ENCODE measurements at places on chromosomes 3 and 15. TPM values are rescaled to one million over a fixed set of nuclear protein-coding genes. Genes with fewer than 3 reads are reported as not detected.

GRCh38 chr15:25694239-25694584 is 168.9 kb downstream of the ATP10A start:
- H3K27ac ChIP-seq: no peak overlapping the region
- H3K36me3 ChIP-seq: peaks cover 40% of the 10 kb centered on the region
- no peak overlapping the region for H3K4me3 ChIP-seq
- H3K27me3 ChIP-seq: no peaks in the 10 kb centered on the region

GRCh38 chr3:127886956-127887231 is 28.1 kb upstream of the KBTBD12 start:
- H3K27ac ChIP-seq: no peak overlapping the region
- H3K4me3 ChIP-seq: no peak overlapping the region
- H3K4me1 ChIP-seq: no peaks in the 10 kb centered on the region
- DNase-seq: no peak

DNA sequence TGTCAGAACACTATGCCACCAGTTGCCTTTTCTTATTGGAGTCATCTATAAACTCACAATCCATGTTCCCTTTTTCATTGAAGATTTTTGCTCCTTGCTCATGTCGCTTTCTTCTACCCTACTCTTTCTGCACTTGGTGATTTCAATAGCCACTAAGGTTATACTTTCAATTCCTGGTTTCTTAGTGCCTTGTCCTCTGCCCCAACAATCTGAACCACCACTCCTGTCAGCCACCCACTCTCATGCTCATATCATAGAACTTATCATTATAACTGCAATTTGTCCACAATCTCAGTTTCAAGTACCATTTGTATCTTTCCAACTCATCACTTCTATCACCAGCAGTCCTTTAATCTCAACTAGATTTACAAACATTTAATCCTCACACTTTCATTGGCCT is 10.0 kb upstream of the GRAMD1C start:
- no peak overlapping the region for H3K4me3 ChIP-seq
- H3K27ac ChIP-seq: no peak overlapping the region
- no peaks in the 10 kb centered on the region for H3K27me3 ChIP-seq
- no peaks in the 10 kb centered on the region for H3K36me3 ChIP-seq
- H3K4me1 ChIP-seq: peaks cover 3% of the 10 kb centered on the region

GRCh38 chr3:175260145-175260794 is 401.1 kb downstream of the NAALADL2 start:
- DNase-seq: no peak
- H3K4me1 ChIP-seq: no peaks in the 10 kb centered on the region
- no peak overlapping the region for H3K4me3 ChIP-seq
- no peaks in the 10 kb centered on the region for H3K27me3 ChIP-seq

ATP2B2 gene
- not detected for total RNA-seq

RYR3 gene
- 13.6 TPM for total RNA-seq

GRCh38 chr3:84783281-84783680 is 175.5 kb upstream of the CADM2 start:
- no peak for DNase-seq
- no peaks in the 10 kb centered on the region for H3K27me3 ChIP-seq
- no peaks in the 10 kb centered on the region for H3K4me1 ChIP-seq
- H3K4me3 ChIP-seq: no peak overlapping the region

SLC26A6 gene
- total RNA-seq: 279 TPM

POU1F1 gene
- not detected for total RNA-seq

GRCh38 chr15:95709959-95710695 is 620.4 kb upstream of the NR2F2 start:
- H3K4me1 ChIP-seq: no peaks in the 10 kb centered on the region
- H3K27ac ChIP-seq: no peak overlapping the region
- no peak overlapping the region for H3K4me3 ChIP-seq
- DNase-seq: no peak
- no peaks in the 10 kb centered on the region for H3K36me3 ChIP-seq

- DNase-seq: peak; percentile 8
- no peak overlapping the region for H3K27ac ChIP-seq
- H3K36me3 ChIP-seq: no peaks in the 10 kb centered on the region
- H3K4me1 ChIP-seq: no peaks in the 10 kb centered on the region
- H3K4me3 ChIP-seq: no peak overlapping the region
These were observed 368.0 kb upstream of the AGTR1 start for GRCh38 chr3:148329481-148330235.

DNA sequence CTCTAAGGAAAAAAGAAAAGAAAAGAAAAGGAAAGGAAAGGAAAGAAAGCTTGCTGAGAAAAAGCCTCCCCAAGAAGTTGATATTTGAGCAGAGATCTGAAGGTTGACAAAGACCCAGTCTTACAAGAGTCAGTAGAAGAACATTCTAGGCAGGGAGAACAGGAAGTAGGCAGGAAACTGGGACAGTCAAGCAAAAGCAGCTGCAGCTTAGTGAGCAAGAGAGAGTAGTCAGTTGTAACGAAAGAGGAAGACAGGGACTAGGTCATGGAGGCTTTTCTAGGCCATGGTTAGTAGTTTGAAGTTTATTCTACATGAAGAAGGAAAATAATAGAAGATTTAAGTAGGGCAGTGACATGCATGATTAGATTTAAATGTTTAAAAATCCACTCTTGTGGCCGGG is 31.8 kb upstream of the KLHL6 start:
- H3K4me1 ChIP-seq: peaks cover 40% of the 10 kb centered on the region
- no peak for DNase-seq
- no peak overlapping the region for H3K4me3 ChIP-seq
- H3K36me3 ChIP-seq: no peaks in the 10 kb centered on the region

DNA sequence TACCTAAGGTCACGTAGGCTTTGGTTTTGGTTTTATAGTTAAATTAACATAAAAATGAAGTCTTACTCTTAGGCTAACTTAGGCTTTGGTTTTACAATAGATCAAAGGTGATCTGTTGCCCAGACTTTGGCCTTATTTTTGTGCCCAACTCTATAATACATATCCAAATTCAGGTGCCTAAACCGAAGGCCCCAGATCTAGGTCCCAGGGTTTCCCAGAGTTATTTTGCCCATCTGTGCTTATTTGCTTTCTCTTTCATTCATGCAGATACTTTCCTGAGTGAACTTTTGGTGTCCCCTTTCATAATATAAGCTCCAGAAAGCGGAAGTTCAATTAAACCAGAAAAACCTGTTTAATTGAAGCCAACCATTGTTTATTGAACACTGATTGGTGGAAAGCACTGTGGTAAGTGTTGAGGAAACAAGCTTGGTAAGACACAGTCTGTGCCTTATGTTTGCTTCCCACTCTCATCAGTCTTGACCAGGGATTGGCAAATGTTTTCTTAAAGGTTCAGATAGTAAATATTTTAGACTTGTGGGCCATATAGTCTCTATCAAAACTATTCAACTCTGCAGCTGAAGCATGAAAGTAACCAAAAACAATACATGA is 209.7 kb downstream of the WDR72 start:
- DNase-seq: peak; percentile 79
- H3K36me3 ChIP-seq: no peaks in the 10 kb centered on the region
- H3K27ac ChIP-seq: no peak overlapping the region

GRCh38 chr3:16998236-16998923 is 113.6 kb downstream of the PLCL2 start:
- H3K27ac ChIP-seq: no peak overlapping the region
- no peaks in the 10 kb centered on the region for H3K27me3 ChIP-seq
- H3K36me3 ChIP-seq: no peaks in the 10 kb centered on the region
- peaks cover 47% of the 10 kb centered on the region for H3K4me1 ChIP-seq
- DNase-seq: no peak
- H3K4me3 ChIP-seq: no peak overlapping the region

GUCA1C gene
- total RNA-seq: not detected

- DNase-seq: no peak
- peaks cover 11% of the 10 kb centered on the region for H3K4me1 ChIP-seq
These were observed 13.7 kb downstream of the IFT122 start for GRCh38 chr3:129453732-129454131.

SLC28A1 gene
- total RNA-seq: not detected

C3orf49 gene
- total RNA-seq: not detected

GRCh38 chr3:150177673-150178381 is 207.1 kb upstream of the PFN2 start:
- peaks cover 12% of the 10 kb centered on the region for H3K4me1 ChIP-seq
- H3K36me3 ChIP-seq: no peaks in the 10 kb centered on the region
- no peak overlapping the region for H3K27ac ChIP-seq
- no peak overlapping the region for H3K4me3 ChIP-seq
- H3K27me3 ChIP-seq: no peaks in the 10 kb centered on the region

EIF4A2 gene
- 165 TPM for total RNA-seq

- no peak overlapping the region for H3K27ac ChIP-seq
- no peak overlapping the region for H3K4me3 ChIP-seq
- H3K4me1 ChIP-seq: no peaks in the 10 kb centered on the region
These were observed 7.0 kb downstream of the ADIPOQ start for GRCh38 chr3:186849374-186849975.

DNA sequence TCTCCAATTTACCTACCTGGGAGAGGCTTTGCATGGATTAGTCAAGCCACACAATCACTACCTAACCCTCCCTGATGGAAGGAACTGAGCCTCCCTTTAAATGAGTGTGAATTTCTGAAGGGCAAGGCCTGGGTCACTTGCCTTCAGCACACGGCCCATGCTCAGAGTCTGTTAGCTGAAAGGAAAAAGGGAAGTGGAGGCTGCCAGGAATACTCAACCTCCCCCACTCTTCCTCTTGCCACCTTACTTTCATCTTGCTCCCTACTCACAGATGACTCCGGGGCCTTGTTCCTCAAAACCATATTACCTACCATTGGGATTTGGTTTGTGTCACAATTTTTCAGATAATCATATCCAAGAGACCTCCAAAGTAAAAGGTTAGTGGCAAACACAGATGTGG is 220.0 kb downstream of the ABHD5 start:
- no peaks in the 10 kb centered on the region for H3K4me1 ChIP-seq
- H3K4me3 ChIP-seq: no peak overlapping the region
- no peaks in the 10 kb centered on the region for H3K27me3 ChIP-seq
- DNase-seq: no peak
- no peaks in the 10 kb centered on the region for H3K36me3 ChIP-seq
- H3K27ac ChIP-seq: no peak overlapping the region

GOLGA6A gene
- total RNA-seq: not detected

DNA sequence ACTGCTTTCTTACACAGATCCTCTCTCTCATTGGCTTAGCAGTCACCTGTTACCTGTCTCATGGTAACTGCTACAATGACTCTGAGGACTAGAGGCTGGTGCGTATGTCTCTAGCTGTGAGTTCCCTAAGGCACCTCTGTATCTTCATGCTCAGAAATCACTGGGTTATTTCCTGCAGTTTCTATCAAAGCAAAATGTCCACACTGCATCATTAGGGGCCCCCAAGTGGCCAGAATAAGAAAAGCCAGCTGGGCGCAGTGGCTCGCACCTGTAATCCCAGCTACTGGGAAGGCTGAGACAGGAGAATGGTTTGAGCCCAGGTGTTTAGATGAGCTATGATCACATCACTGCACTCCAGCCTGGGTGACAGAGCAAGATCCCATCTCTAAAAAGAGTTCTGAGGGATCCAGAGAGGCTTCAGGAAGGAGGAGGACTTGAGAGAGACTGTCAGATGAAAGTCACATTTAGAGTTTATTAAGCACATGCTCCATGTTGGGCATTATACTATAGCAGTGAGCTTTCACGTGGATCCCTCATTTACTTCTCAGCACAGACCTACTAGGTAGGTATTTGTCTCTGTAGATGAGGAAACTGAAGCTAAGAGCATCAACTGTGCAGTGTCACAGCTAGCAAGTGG is 2.3 kb upstream of the VPS18 start:
- H3K27ac ChIP-seq: no peak overlapping the region
- H3K4me3 ChIP-seq: no peak overlapping the region
- no peaks in the 10 kb centered on the region for H3K27me3 ChIP-seq
- peaks cover 11% of the 10 kb centered on the region for H3K36me3 ChIP-seq
- DNase-seq: peak; percentile 71

DNA sequence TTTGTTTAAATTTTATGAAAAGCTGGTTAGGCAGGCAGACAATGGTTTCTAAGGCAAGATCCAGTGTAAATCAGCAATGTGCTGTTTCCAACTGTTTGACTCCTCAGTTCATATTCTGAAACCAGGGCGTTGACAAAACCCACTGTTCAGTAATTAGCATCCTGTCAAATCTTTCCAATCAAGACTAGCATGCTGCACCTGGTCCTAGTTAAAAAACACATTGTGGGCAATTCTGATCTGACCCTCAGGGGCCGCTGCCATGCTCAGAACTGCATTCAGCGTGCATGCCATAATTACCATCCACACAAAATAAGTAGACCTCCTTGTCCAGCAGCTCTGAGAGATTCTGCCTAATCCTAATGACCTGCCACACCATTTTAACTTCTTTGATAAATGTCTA is 20.9 kb upstream of the RBP1 start:
- no peak overlapping the region for H3K27ac ChIP-seq
- no peaks in the 10 kb centered on the region for H3K4me1 ChIP-seq
- peaks cover 10% of the 10 kb centered on the region for H3K36me3 ChIP-seq
- no peak overlapping the region for H3K4me3 ChIP-seq
- H3K27me3 ChIP-seq: no peaks in the 10 kb centered on the region

DNA sequence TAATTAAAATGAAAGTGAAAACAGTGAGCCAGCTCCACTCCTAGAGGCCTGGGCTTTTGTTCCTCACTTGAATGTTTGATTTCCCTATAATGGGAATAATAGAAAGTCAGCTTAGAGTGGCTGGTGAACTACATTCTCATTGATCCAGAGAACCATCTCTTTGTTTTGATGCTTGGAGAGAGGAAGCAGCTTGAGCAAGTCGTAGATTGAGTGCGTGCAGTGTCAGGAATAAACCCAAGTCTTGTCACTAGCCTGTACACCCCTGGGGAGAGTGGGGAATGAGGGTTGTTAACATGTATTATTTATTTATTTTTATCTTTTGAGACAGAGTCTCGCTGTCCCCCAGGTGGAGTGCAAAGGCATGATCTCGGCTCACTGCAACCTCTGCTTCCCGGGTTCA is 885 bp upstream of the LSG1 start:
- H3K27ac ChIP-seq: peak overlapping the region; percentile 92
- peaks cover 24% of the 10 kb centered on the region for H3K4me1 ChIP-seq
- peak overlapping the region; percentile 78 for H3K4me3 ChIP-seq

- H3K4me3 ChIP-seq: no peak overlapping the region
- no peaks in the 10 kb centered on the region for H3K4me1 ChIP-seq
- no peak overlapping the region for H3K27ac ChIP-seq
These were observed 339.8 kb upstream of the SEMA6D start for GRCh38 chr15:47377465-47377864.

TLR9 gene
- not detected for total RNA-seq

- no peak overlapping the region for H3K4me3 ChIP-seq
- no peak overlapping the region for H3K27ac ChIP-seq
- H3K4me1 ChIP-seq: peaks cover 55% of the 10 kb centered on the region
- DNase-seq: peak; percentile 17
- no peaks in the 10 kb centered on the region for H3K27me3 ChIP-seq
These were observed 69.6 kb downstream of the ATP10A start for GRCh38 chr15:25793354-25794050.

DNA sequence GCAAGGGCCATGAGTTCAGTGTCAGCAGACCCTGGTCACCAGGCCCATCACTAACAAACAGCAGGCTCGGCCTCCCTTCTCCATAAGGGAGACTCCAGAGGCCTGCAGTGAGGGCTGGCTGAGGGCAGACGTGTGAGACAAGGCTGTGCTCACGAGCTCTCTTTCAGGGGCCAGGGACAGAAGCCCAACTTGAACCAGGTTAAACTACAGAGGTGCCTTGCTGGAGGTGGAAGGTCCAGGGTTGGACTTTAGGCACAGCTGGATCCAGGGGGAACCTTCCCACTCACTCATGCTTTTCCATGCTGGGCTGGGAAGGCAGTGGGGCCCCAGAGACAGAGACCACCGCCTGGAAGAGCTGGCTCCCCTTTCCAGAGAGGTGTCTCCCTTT is 19.0 kb downstream of the CFAP100 start:
- no peaks in the 10 kb centered on the region for H3K4me1 ChIP-seq
- no peaks in the 10 kb centered on the region for H3K36me3 ChIP-seq
- DNase-seq: peak; percentile 15
- no peak overlapping the region for H3K4me3 ChIP-seq
- no peaks in the 10 kb centered on the region for H3K27me3 ChIP-seq

GRCh38 chr15:96411056-96412031 is 80.8 kb downstream of the NR2F2 start:
- no peak overlapping the region for H3K27ac ChIP-seq
- peaks cover 82% of the 10 kb centered on the region for H3K27me3 ChIP-seq
- H3K4me1 ChIP-seq: peaks cover 33% of the 10 kb centered on the region
- no peak for DNase-seq
- no peak overlapping the region for H3K4me3 ChIP-seq
- no peaks in the 10 kb centered on the region for H3K36me3 ChIP-seq
